ENCODE measurements at places on chromosomes 2 and 18. TPM values are rescaled to one million over a fixed set of nuclear protein-coding genes. Genes with fewer than 3 reads are reported as not detected.

DNA sequence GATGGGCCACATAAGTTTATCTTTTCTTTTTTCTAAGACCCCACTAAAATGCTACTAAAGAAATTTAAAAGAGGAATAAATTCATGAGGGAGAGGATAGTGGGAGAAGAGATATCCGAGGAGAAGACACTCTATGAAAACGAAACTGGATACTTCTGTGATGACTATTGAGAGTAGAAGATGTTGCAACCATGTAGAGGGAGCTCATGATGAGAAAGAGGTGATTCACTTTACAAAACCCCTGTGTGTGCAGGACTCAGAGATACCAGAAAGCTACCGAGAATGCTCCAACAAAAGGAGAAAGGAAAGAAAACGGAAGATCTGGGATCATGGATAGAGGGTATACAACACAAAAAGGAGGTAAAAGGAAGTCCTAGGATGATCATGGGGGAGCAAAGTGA lies 34.9 kb downstream of the SLC38A11 start:
- DNase-seq = no peak

GRCh38 chr2:172578860-172579512 lies 23.1 kb downstream of the PDK1 start:
- DNase-seq = no peak

- no peak for DNase-seq
These were observed 55.9 kb upstream of the HPCAL1 start for GRCh38 chr2:10246831-10247230.

DNA sequence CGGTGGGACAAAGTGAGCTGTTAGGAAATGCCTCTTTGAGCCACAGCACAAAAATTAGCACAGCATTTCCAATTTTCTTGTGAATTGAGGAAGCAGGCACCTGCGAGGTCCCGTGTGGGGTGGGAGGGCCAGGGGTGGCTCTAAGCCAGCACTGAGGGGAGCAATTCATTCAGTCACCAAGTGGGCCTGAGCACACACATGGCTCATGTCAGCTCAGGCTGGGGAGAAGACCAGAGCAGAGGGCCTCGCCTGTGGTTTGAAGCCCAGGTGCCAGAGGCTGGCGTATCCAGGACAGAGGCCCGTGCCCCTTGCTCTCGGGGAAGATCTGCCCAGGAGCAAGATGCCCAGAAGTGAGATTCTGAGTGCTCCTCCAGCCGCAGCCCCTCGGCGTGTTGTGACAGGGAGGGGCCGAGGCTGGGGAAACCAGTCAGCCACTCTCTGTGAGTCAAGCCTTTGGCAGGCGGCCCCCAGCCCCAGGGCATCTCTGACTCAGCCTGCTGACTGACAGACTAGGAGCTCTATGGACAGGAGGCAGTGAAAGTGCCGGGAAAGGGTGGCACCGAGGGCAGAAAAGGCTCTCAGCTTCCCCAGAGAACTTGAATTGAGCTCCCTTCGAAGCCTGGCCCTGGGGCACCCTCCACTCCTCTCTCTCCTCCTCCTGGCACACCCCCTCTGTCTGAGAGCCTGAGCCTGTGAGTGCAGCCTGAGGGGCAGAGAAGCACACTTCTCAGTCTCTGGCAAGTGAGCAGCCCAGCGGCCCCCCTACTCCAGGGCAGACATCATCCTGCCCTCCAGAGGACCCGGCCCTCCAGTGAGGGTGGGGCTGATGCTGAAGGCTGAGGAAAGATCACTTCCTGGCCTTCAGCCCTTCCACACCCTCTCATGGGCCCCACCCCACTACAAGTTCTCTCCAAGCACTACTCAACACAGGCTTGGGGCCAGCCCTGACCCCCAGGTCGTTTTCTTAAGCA lies 32.3 kb downstream of the CYP26B1 start:
- no peak for DNase-seq

GRCh38 chr2:73218298-73218697 lies 4.3 kb downstream of the SMYD5 start:
- no peak for DNase-seq

- DNase-seq = no peak
These were observed 111.8 kb upstream of the SP3 start for GRCh38 chr2:174076975-174077374.

- peak; percentile 78 for DNase-seq
These were observed 199.6 kb downstream of the HRH4 start for GRCh38 chr18:24659827-24660720.

DNA sequence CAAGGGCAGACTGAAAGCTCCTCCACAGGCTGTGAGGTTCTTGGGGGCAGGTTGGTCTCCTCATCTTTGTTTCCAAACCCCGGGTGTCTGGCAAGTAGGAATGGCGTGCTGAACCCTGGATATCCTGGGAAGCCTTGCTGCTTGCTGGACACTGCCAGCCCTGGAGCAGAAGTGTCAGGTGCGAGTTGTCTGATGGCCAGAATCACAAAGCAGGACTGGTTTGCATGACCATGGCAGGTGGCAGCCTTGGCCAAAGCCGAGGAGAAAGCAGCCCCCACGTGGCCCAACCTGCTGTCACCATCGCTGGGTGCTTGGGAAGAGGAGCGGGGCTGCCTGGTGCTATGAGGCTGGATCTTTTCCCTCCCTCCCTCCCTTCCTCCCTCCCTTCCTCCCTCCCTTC lies 309.5 kb upstream of the HS6ST1 start:
- DNase-seq = no peak

DNA sequence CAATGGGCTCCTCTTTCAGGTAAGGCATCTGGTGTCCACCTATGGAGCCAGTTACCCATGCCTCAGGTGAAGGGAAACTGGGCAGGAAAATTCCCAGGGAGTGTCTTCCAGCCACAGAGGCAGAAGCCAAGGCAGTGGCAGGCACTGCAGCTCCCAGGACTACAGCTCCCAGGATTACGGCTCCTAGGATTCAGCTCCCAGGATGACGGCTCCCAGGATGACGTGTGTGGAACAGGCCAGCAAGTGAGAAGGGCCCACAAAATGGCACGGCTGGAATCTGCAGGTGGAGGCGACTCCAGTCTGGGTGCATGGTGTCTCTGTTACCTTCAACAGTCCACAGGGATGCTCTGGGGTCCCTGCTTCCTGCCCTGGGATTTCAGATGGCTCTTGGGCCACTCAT lies 92.1 kb downstream of the PTGR3 start:
- no peak for DNase-seq

- DNase-seq = peak; percentile 75
These were observed 144.7 kb upstream of the ITGA4 start for GRCh38 chr2:181312515-181312927.

- no peak for DNase-seq
These were observed 4.2 kb downstream of the ALLC start for GRCh38 chr2:3662239-3662638.

- no peak for DNase-seq
These were observed 1223.5 kb upstream of the CELF4 start for GRCh38 chr18:38789141-38789540.

- no peak for DNase-seq
These were observed 49.7 kb downstream of the ARL4C start for GRCh38 chr2:234447189-234447588.

DNA sequence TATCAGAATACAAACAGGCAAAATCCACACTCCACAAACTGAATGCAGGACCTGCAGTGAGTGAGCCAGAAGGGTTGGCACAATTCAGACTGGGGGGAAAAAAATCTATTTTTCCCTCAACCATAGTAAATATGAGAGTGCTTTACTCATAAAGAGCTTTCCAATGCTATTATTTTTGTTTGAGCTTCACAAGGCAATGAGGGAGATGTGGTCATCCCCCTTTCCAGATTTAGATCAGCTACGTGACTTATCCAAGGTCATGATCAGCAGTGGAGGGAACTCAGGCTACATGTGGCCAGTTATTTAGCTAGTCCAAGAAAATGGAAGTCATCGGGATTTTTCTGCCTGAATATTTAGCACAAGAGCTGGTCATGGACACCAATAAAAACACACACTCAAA lies 120.4 kb upstream of the KLF7 start:
- no peak for DNase-seq

DNA sequence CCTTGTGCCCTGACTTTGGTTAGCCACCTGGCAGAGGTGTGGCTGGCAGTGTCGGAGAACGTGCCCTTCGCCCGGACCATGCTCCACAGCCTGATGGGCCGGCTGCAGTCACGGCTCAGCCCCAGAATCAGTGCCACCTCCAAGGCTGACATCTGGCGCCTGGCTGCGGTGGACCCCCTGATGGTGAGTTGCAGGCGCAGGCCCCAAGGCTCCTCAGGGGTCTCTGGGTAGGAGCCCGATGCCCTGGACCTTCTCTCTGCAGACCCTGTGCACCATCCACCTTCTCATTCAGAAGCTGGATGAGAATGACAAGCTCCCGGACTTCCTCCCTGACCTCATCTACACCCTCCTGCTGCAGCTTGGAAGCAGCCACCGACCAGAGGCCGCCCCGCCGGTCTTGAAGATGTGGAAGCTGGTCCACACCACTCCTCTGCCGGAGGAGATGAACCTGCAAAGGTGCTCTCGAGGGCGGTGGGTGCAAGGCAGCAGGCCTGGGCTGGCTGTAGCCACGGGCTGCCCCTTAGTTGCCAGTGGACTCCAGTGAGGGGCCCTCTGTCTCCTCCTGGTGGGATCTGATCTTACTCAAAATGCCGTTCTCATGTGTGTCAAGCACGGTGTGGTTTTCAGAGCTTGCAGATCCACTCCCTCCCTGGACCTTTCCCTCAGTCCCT lies 32.1 kb downstream of the HJURP start:
- no peak for DNase-seq

GRCh38 chr18:39188278-39188677 lies 1622.7 kb upstream of the CELF4 start:
- no peak for DNase-seq

GRCh38 chr2:45280794-45281193 lies 271.5 kb upstream of the SIX2 start:
- DNase-seq = no peak

- no peak for DNase-seq
These were observed 394.6 kb upstream of the SETBP1 start for GRCh38 chr18:44286049-44286448.

GRCh38 chr2:48635786-48636185 lies 18.1 kb downstream of the GTF2A1L start:
- DNase-seq = no peak

DNA sequence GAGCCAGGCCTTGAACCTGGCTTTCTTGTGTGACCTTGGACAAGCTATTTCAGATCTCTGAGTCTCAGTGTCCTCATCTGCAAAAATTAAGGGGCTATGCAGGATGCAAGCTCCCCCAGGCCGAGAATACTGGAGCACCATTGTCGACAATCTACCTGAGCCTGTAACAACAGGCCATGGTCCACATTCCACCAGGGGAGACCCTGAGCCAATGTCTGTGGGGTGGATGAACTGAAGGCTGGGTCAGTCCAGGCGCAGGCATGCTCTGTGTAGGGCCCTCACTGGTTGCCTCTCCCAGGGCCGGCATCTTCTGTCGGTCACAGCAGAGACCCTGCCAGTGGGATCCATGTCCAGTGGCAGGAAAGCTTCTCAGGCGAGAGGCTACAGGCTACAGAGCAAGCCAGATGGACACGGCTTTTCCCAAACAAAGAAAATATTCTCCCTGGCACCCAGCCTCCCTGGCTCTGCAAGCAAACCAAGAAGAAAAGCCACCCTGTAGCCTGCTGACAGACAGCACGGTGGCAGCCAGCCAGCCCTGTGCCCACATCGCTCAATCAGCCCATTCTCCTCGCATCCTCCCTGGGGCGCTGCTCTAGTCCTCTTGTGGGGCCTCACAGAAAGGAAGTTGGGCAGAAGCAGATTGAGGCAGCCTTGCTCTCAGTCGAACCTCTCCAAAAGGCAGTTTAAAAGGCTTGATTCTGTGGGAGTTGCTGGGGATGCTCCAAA lies 48.7 kb upstream of the FZD7 start:
- DNase-seq = no peak

GRCh38 chr2:234447963-234448362 lies 48.9 kb downstream of the ARL4C start:
- DNase-seq = no peak

Gene B4GALT6
- 9.5 TPM for total RNA-seq

Gene TEKT4
- total RNA-seq = 0.05 TPM

Gene SLC9A4
- 0.05 TPM for total RNA-seq

Gene TMEM178A
- 0.66 TPM for total RNA-seq

Gene GAL3ST2
- 0.09 TPM for total RNA-seq

Gene G6PC2
- not detected for total RNA-seq

Gene SCYGR4
- not detected for total RNA-seq

Gene EMILIN1
- total RNA-seq = 9.2 TPM

Gene CYRIA
- total RNA-seq = 4.0 TPM

Gene ABHD1
- 0.09 TPM for total RNA-seq
